Activated naive CD8-positive, alpha-beta T cell treated with anti-CD3 and anti-CD28 coated beads for 36 hours (primary cell): ENCODE measurements at places on chromosomes 7 and 10. TPM values are rescaled to one million over a fixed set of nuclear protein-coding genes. Genes with fewer than 3 reads are reported as not detected.

The HABP2 gene
- total RNA-seq = not detected

The NKX6-2 gene
- total RNA-seq = not detected

The VWA2 gene
- not detected for total RNA-seq

The VSTM4 gene
- not detected for total RNA-seq

The LLCFC1 gene
- not detected for total RNA-seq

The ASZ1 gene
- total RNA-seq = not detected
